CD4-positive, alpha-beta T cell treated with Interleukin-12 subunit alpha and Interleukin-12 subunit beta, for 1 hour (primary cell): ENCODE measurements at places on chromosomes 12 and 14.

- no peak for DNase-seq
Observed at GRCh38 chr14:54048736-54049135, 92.1 kb upstream of the BMP4 start.

DNA sequence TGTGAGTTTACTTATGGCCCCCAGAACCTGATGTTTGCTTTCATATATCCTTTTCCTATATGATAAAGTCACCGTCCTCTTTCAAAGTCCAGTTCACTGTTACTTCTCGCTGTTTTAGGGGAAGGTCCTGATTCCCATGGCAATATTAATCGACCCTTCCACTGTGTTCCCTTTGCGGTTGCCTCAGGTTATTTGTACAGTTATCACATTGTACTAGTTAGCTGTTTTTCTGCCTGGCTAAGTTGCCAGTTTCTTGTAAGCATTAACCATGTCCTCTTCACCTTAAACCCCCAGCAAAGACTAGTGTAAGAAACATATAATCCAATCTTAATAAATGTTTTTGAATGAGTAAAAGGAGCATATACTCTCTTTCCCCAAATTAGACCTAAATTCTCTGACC lies 115.0 kb upstream of the PPFIA2 start:
- no peak for DNase-seq

DNA sequence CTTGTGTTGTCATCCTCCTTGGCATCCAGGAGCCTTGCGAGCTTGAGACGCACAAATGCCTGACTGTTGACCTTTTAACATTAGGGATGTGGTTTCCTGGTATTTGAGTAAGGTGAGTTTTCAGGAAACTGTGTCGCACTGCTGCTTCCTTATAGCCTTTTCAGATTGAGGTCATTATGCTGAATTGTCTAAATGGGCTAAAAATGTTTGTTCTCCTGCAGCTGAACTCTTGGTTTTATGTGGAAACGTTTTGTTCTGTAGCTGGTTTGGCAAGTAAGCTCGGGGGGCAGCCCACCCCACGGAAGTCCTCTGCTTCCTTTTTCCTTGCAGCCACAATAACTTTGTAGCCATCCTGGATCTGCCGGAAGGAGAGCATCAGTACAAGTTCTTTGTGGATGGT lies 5.7 kb downstream of the PRKAB1 start:
- DNase-seq = no peak

- no peak for DNase-seq
Observed at GRCh38 chr14:93045965-93046704, 69.6 kb downstream of the ITPK1 start.

DNA sequence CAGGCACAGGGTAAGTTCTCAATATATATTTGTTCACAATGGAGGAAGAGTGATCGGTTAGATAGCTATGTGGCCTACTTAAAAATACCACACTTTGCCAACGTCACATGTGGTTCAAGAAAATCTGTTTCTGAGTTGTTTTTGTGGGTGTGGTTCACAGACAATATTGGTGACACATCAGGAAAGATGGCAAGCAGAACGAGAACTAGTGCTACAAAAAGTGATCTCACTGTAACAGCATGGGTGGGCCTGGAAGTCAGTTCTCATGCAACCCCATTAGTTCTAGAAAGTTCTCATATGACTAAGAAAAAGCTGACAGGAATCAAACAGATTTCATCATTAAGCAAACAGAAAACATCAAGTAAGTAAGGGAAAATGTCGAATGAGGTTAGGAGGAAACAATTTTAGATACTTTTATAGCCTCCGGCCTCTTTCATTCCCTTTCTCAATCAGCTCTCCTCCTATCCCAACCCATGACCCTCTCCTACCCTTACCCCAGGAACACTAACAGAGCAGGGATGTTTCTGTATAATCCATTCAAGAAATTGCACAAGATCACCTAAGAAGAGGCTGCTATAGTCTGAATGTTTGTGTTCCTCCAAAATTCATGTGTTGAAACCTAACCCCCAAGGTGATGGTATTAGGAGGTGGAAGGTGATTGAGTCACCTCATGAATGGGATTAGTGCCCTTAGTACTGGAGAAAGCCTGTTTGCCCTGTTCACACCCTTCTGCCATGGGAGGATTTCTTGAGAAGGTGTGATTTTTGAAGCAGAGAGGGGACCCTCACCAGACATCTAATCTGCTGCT lies 15.5 kb upstream of the NTN4 start:
- DNase-seq = peak; percentile 46

- no peak for DNase-seq
Observed at GRCh38 chr14:101464984-101465794, 96.1 kb upstream of the DIO3 start.

DNA sequence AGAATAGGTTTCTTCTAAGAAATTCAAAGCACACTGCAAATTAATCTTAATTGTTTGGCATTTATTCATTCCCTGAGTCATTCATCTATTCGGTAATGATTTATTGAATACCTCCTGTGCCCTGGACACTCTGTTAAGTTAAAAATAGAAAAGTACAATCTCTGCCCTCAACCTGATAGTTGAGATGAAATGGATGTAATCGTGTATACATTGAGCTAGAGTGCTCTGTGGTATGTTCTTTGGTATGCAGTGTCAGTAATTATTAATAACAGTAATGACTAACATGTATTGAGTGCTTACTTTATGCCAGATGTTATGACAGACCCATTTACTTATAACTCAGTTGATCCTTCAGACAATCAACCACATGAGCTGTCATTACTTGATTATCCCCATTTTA lies 47.6 kb downstream of the UTP20 start:
- no peak for DNase-seq

DNA sequence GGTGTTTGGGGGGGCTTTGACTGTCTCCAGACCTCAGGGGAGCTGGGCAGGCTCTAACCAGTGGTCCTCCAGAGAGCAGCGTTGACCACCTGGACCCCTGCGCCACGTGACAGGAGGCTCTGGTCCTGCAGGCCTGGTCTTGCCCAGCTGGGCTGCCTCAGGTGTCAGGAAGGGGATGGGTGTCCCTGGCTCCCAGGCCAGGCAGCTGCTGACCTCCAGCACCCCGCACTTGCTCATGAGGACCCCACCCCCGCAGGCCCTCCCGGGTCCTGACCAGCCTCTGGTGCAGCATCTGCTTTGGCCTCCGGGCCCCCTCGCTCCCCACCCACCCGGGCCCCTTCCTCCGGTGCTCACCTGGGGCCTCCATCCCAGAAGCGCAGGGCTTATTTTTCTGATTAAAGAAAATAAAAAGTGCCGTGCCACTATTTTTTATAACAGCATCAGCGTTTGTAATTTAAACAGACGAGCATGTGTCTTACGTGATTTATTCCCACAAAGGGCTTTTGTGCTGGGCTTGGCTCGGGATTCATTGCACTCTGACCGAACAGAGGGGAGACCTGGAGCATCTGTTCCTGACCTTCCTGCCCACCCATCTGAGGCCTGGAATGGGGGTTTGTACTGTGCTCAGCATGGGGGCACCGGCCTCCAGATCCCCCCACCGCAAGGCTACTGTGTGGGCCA lies 21.7 kb downstream of the FBRSL1 start:
- DNase-seq = no peak

DNA sequence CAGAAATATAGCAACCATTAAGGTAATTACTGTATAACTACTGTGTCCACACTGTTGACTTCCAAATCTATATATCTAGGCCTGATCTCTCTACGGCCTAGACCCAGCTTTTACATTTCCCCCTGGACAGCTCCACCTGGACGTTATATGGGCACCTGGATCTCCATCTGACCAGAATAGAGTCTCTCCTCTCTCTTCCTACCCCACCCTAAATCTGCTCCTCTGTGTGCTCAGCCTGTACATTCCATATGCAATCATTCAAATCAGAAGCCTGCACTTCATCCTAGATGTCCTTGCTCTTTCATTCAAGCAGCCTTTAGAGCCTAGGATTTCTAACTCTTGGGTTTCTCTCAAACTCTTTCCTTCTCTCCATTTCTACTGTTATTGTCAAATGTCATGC lies 255.0 kb downstream of the PAX9 start:
- DNase-seq = no peak

DNA sequence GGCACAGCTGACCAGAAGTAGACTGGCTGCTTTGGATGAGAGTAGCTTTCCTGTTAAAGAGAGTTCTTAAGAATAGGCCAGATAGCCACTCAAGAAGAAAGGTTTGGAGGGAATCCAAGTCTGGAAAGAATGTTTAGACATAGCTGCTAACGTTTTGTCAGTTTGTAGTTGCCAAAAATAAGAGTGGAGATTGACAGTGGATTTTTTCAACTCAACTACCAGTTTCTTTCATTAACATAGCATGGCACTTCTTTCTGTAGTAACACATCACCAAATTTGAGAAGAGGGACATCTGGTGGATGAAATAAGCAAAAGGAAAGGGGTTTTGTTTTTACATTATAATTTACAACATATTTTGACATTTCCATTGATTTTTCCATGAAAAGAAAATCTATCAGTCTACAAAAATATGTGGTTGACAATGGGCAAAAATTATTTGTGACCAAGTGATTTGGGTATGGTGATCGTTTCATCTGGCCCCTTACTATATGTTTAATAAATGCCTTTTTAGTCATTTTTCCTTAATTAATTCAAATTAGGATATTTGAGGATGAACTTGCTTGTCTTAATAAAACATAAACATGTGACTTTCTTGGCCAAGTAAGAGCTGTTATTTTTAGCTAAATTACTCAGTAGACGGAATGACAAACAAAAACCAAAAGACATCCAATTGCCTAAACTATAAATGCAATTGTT lies 71.1 kb downstream of the PTPRR start:
- no peak for DNase-seq

DNA sequence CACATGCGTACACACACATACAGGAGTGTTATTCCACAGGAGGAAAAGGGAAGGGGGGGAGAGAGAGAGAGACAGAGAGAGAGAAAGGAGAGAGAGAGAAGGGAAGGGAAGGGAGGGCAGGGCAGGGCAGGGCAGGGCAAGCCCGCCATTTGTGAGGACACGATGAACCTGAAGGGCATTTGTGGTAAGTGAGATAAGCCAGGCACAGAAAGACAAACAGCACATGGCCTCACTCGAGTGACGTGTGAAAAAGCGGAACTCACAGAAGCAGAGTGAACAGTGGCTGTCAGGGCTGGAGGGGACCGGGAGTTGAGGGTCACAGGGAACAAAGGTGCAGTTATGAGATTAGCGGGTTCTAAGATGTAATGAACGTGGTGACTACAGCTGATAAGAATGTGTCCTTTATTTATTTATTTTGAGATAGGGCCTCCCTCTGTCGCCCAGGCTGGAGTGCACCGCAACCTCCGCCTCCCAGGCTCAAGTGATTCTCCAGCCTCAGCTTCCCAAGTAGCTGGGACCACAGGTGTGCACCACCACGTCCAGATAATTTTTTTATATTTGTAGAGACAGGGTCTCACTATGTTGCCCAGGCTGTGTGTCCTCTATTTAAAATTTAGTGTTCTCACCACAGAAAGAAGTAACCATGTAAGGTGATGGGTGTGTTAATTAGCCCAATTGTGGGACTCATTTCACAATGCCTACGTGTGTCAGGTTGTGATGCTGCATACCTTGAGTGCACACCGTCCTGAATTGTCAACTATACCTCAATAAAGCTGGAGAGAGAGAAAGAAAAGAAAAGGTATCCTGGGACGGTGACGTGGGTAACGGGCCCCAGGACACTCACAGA lies 18.7 kb upstream of the FBRSL1 start:
- no peak for DNase-seq

DNA sequence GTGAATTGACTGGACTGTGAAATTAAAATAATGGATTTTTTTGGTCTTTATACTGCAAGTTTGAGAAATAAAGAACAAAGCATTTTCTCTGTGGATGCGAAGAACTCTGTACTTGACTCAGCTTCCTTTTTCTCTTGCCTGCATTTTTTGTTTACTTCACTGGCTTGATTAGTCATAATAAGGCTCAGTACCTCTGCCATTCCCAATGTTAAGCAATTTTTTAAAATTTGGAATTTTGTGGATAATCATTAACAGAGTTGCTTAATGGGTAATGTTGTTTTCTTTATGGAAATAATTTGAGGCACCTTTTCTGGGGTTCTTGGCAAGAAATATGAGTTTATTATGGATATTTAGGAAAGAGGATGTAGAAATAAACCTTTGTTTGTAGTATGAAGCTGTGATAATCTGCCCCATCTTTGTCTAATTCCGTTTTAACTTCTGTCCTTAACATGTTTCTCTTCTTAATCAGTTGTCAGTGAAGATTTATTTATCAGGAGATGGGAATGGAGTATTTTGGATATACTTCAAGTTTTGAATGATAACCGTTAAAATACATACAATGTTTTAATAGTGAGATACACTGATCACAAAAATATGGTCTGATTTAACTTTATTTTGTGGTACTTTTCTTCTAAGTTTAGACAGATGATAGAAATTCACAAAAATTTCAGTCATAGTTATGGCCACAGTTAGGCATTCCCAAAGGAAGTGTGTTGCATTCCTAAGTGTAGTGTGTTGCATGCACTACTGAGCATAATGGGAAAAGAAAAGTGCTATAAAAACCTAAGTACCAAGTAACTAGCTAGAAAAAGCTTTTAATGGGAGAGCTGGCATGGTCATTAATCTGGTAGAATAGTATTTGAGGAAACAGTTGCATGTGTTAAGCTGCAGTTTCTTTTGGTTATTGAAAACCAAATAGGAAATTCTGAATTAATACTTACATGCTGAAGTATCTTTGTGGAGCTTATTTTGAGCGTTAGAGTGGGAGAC lies 27.7 kb downstream of the WNK1 start:
- no peak for DNase-seq

- no peak for DNase-seq
Observed at GRCh38 chr14:76968621-76969063, 59.9 kb downstream of the IRF2BPL start.

DNA sequence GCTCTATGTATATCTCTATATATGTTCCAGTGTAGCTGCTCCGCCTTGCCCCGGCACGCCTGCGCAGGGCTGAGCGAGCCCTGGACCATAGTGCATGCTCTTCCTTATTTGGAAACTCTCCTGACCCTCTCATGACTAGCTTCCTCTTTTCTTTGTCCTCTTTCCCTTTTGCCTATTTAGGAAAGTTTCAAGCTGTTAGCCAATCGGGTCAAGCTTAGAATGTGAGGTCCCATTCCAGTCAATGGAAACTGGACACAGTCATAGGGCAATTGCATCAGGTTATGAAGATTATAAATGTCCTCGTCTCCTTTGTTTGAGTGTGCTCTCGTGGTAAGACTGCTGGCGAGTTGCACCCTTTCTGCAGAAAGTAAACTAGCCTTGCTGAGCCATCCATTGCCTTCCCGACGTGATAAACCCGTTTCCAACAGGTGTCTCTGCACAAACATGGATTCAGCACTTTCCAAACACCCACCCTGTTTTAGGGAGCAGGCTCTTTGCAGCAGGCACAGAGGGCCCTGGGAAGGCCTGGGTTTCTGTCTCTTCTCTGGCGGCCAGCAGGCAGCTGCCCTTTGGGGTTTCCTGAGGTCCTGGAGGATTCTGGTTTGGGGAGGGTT lies 30.9 kb downstream of the CCDC92 start:
- no peak for DNase-seq

- no peak for DNase-seq
Observed at GRCh38 chr12:72089678-72090077, 151.0 kb downstream of the TPH2 start.
